ENCODE measurements at places on chromosomes 6 and 20. TPM values are rescaled to one million over a fixed set of nuclear protein-coding genes. Genes with fewer than 3 reads are reported as not detected.

Gene SYCP2
- polyA plus RNA-seq, result 0.39 TPM

Gene SLC44A4
- polyA plus RNA-seq, result not detected

Gene PDE10A
- polyA plus RNA-seq, result 0.21 TPM

Gene ADISSP
- 62.6 TPM for polyA plus RNA-seq

Gene HLA-DPA1
- 4.9 TPM for polyA plus RNA-seq

Gene SEMG2
- not detected for polyA plus RNA-seq

Gene SLC32A1
- polyA plus RNA-seq, result not detected

Measured in GM23248 (cell line).